PC-3 (cell line): ENCODE measurements at places on chromosomes 12 and 14. TPM values are rescaled to one million over a fixed set of nuclear protein-coding genes. Genes with fewer than 3 reads are reported as not detected.

DHRS2 gene
- total RNA-seq = 40.9 and 43.2 TPM in 2 replicates

XRCC3 gene
- total RNA-seq = 61.3 and 80.3 TPM in 2 replicates

HVCN1 gene
- total RNA-seq = 2.2 and 3.3 TPM in 2 replicates

AHNAK2 gene
- total RNA-seq = 25.0 and 31.1 TPM in 2 replicates

MANSC4 gene
- 1.9 and 4.1 TPM in 2 replicates for total RNA-seq

SLCO1C1 gene
- not detected in 2 replicates for total RNA-seq

LRRIQ1 gene
- total RNA-seq = 0.17 and 0.40 TPM in 2 replicates

MANSC1 gene
- total RNA-seq = 2.8 and 3.1 TPM in 2 replicates

GLT1D1 gene
- not detected in 2 replicates for total RNA-seq

GRCh38 chr12:6959058-6959804, 8.1 kb downstream of the PTPN6 start:
- DNase-seq = no peak

- no peak for DNase-seq
Observed at GRCh38 chr12:83527810-83528209, 841.1 kb downstream of the TMTC2 start.

GRCh38 chr14:33676135-33676566, 274.7 kb downstream of the EGLN3 start:
- peak; percentile 78 for DNase-seq

DNA sequence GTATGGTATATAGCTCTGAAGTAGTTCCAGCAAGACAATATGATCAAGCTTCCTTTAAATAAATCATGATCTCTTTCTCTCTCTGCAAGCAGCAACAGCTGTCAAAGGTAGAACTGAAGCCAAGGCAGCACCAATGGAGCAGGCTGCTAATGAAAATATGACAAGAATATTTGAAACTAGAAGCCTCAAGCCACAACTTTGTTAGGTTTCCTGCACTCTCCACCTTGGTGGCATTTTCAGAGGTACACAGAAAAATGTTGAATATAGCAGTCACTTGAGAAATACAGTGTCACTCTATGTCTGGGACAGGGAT, 43.8 kb upstream of the PSMA6 start:
- no peak for DNase-seq

GRCh38 chr12:79527473-79527872, 163.3 kb downstream of the PAWR start:
- DNase-seq = peak; percentile 64

GRCh38 chr12:13462450-13462849, 265.9 kb downstream of the EMP1 start:
- DNase-seq = no peak

DNA sequence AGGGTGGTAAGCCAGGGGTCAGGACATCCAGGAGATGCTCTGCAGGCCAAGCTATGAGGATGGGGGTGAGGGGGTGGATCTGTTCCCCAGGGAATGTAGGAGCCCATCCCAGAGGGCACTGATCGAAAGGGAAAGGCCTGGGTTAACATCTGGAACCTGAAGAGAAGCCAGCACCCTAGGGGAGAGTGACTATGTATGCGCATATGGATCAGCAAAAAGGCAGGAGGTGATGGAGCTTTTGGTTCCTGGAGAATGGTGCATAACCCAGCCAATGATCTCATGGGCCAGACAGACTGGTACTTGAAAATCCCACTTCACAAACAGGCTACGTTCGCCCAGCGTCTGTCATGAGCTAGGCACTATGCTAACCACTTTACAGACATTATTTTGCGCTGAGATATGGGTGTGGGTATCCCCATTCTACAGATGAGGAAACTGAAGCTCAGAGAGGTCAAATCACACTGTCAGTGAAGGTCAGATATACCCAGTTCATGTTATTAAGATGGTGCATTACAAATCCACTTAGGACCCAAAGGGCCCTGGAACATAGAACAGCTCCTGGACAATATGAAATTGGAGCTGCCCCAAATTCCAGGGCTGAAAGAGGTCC, 1.6 kb downstream of the CCDC63 start:
- no peak for DNase-seq

- no peak for DNase-seq
Observed at GRCh38 chr14:65847075-65847847, 434.7 kb downstream of the FUT8 start.

- peak; percentile 34 for DNase-seq
Observed at GRCh38 chr14:62592877-62593276, 452.4 kb downstream of the KCNH5 start.

DNA sequence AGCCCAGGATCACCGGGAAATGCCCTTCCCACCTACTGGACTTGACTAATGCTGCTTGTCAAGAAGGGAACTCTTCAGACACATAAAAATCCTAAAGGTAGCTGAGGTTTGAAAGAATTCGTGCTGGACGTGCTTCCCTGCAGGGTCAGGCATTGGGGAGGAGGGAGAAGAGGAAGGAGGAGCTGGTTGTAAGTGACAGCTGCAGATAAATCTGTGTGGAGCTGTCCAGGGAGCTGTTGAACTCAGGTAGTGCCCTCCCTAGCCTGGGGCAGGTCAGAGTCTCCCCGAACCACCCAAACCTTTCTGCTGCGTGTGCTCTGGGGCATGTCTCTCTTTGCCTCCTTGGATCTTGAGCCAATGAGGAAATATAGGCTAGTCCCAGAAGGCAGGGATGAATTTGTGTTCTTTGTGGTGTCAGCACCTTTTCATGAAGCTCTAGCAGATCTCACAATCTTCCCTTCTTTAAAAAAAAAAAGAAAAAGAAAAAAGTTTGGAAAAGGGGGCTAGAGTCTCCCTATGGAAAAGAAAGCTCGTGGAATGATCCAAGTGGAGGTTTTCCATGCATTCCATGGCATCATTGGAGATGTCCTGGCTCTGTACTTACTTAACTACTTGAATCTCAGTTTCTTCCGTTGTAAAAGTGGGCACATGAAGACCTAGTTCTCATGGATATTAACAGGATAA, 23.6 kb upstream of the FOS start:
- DNase-seq = peak; percentile 16

GRCh38 chr12:75481774-75482173, 1.2 kb downstream of the GLIPR1 start:
- no peak for DNase-seq

DNA sequence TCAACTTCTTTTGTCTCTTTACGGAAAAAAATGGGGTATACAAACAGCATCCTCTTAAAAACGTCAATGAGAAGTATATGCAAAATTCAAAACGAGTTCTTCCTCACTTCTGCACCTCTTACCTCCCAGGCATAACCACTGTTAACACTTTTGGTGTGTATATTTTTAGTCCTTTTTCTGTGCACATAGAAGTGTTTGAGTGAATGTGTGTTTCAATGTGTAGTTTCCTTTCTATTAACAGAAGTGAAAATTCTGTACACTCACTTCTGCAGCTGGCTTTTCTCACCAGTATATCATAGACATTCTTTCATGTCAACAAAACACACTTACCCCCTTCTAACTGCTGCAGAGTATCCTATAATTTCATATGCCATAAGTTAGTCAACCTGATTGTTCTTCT, 5.4 kb downstream of the UBR7 start:
- DNase-seq = no peak

DNA sequence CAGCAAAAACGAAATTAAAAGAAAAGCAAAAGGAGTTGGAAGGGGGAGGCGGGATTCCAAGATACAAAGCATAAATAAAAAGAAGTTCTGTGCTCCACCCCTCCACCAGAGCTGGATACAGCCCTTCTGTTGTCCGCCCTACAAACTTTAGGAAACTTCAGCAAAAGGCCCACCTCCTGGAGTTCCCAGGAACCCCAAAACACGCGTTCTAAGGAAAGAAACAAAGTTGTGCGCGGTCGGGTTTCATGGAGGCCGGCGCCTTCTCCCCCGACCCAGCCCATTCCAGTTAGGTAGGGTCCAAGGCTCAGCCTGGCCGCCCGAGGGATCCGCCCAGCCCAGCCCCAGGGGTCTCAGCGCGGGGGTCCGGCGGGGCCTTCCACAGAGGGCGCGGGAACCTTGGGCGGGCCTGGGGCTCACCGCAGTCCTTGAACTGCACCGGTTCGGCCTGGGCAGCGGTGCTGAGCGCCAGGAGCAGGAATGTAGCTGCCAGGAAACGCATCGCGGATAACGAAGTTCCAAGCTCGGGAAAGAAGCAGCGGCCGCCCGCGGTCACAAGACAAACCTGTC, at the start of gene NPC2:
Gene NPC2, minus strand, starts transcription at position 530 of the 567 bp plus-strand sequence. Its CDS starts 31 bp downstream, at position 499.
- DNase-seq = no peak

DNA sequence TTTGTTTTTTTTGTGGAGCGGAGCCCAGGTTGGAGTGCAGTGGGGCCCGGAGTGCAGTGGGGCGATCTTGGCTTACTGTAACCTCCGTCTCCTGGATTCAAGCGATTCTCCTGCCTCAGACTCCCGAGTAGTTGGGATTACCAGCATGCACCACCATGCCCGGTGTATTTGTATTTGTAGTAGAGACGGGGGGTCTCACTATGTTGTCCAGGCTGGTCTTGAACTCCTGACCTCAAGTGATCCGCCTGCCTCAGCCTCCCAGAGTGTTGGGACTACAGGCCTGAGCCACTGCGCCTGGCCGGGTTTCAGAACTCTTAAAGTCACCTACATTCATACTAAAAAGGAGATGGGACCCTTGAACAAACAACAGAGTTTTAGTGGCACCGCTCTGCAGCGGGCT, 52.7 kb downstream of the KRT80 start:
- DNase-seq = no peak

DNA sequence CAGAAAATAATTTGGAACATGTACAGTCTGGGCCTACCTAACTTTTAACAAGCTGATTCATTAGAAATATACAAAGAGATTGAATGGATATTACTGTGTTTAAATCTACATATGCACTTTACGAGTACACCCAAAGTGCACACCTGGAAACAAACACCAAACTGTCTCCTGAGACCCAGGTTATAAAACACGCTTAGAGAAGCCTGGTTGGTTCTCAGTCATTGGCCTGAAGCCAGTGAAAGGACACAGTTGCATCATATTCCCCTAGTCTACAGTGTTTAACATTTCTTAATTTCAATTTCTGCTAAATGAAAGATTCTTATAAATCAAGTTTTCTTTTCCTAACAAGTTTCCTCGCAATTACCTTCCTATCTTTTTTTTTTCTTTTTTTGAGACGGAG, 209.5 kb downstream of the FBXL14 start:
- DNase-seq = no peak

DNA sequence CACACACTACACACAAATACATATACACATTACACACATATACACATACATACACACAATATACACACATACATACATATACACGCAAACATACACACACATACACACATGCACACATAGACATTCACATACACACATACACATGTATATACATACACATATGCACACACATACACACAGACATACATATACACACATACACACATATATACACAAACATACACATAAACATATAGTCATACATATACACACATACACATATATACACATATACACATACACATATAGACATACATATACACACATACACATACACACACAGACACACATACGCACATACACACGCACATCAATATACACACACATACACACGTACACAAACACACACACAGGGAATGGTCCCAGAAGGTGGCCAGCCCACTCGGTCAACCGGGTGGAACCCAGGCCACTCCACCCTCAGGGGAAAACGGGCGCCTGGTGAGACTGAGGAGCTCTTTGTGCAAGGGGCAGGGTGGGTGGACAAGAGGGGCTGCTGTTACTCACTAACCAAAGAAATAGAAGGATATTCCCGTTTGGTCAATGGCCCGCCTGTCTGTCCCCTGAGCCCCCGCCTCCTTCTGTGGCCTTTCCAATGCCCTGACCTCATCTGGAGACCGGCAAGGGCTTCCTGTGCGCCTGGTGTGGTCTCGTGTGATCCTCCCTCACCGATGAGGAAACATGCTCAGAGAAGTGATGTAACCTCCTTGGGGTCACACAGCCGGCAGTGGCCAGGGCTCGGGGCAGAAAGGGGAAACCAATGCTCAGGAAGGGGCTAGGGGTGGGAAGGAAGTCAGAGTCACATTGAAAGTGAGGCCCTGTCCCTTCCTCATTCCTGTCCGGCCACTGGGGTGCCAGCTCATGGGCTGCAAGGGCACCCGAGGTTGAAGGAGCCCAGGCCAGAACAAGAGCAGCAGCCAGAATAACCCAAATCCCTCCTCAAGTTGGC, 5.3 kb downstream of the TRPV4 start:
- no peak for DNase-seq

DNA sequence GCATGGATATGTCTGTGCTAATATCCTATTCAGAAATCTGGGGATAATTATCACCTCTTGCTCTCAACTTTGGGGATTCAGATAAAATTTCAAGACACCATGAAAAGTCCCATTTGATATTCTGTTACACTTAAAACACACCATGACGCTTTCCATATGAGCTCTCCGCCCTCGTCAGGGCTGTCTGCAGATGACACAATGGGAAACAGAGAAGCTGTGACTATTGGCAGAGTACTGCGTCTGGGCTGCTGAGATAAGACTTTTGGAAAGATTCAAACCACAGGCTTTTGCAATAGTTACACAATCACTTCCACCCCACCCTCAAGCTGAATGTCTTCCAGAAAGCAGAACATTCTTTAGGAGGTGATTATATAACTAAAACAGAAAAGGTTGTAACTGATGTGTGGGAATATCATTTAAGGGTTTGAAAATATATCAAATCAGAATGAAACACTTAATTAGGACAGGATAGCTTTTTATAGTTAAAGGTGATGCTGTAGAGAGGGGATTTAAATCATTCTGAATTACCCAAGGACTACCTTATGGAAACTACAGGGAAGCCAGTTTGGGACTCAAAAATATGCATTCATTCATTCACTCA, 75.3 kb upstream of the TMPO start:
- peak; percentile 60 for DNase-seq

GRCh38 chr12:94071258-94071657, 77.1 kb upstream of the PLXNC1 start:
- DNase-seq = peak; percentile 16

- DNase-seq = no peak
Observed at GRCh38 chr12:120117961-120118320, 1.4 kb upstream of the RAB35 start.

GRCh38 chr12:6228535-6229223, 28.5 kb downstream of the CD9 start:
- DNase-seq = peak; percentile 52

DNA sequence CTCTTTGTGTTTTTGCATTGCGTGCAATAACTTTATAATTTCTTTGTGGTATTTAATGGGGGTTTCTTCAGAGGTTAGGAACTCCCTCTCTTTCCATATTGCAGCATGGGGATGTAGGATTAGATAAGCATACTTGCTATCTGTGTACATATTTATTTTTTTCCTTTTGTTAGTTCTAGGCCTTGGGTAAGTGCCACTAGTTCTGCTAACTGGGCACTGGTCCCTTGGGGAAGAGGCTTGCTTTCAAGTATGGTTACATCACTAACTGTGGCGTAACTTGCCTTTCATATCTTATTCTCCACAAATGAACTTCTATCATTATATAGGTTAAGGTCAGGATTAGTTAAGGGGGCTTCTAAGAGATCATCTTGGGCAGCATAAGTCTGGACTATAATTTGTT, 31.5 kb upstream of the SLCO1B3 start:
- DNase-seq = no peak

DNA sequence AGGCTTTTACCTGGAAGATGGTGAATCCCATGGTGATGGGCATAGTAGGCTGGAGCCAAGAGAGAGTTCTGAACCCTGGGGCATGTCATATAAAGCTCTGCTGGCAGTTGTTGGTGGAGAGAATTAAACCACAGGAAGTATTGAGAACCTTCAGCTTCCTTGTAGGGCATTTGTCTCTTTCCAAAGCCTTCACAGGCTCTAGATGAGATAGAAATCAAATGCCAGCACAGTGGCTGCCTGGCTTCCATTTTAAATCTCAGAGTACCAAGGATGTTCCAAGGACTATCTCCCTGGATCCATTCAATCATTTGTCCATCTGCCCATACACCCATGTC, 369.6 kb downstream of the DPF3 start:
- no peak for DNase-seq
